B cell (primary cell): ENCODE measurements at places on chromosomes 2 and 18. TPM values are rescaled to one million over a fixed set of nuclear protein-coding genes. Genes with fewer than 3 reads are reported as not detected.
A peak's percentile ranks its signal among the peaks of the same experiment; 100 is the strongest.

GRCh38 chr2:88442473-88442872, 10.0 kb downstream of the FOXI3 start:
- H3K27me3 ChIP-seq: peaks cover 12% of the 10 kb centered on the region
- H3K4me3 ChIP-seq: no peak overlapping the region
- no peak for DNase-seq
- no peak overlapping the region for H3K27ac ChIP-seq

- H3K27me3 ChIP-seq: peaks cover 2% of the 10 kb centered on the region
- H3K4me1 ChIP-seq: no peaks in the 10 kb centered on the region
Measured at GRCh38 chr2:121326628-121327027, 41.6 kb upstream of the TFCP2L1 start.

DNA sequence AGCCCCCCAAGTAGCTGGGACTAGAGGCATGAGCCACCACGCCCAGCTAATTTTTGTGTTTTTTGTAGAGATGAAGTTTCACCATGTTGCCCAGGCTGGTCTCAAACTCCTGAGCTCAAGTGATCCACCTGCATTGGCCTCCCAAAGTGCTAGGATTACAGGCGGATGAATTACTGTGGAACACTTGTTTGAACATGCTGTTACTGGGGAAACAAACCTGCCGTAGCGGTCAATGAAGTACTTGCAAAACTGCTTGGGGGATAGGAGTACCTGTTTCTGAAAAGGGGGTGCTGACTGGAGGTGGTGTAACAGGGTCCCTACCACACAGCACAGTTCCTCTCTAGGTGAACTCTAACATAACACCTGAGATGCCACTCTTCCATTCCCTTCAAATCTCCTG, 5.9 kb upstream of the IMPACT start:
- H3K27me3 ChIP-seq: peaks cover 34% of the 10 kb centered on the region
- H3K4me1 ChIP-seq: no peaks in the 10 kb centered on the region
- DNase-seq: no peak
- no peak overlapping the region for H3K4me3 ChIP-seq

- no peak for DNase-seq
- peaks cover 7% of the 10 kb centered on the region for H3K27me3 ChIP-seq
- H3K4me1 ChIP-seq: no peaks in the 10 kb centered on the region
- no peaks in the 10 kb centered on the region for H3K36me3 ChIP-seq
- H3K27ac ChIP-seq: no peak overlapping the region
Measured at GRCh38 chr2:174996622-174997021, 8.6 kb downstream of the CHN1 start.

GRCh38 chr2:161146209-161146775, 13.9 kb upstream of the TANK start:
- peaks cover 35% of the 10 kb centered on the region for H3K36me3 ChIP-seq
- H3K27me3 ChIP-seq: no peaks in the 10 kb centered on the region
- no peak overlapping the region for H3K4me3 ChIP-seq

- H3K27ac ChIP-seq: peak overlapping the region; percentile 84
- peaks cover 23% of the 10 kb centered on the region for H3K4me1 ChIP-seq
- peaks cover 9% of the 10 kb centered on the region for H3K36me3 ChIP-seq
- no peak for DNase-seq
- H3K27me3 ChIP-seq: no peaks in the 10 kb centered on the region
Measured at GRCh38 chr18:68714366-68714711, 569 bp downstream of the TMX3 start.

DNA sequence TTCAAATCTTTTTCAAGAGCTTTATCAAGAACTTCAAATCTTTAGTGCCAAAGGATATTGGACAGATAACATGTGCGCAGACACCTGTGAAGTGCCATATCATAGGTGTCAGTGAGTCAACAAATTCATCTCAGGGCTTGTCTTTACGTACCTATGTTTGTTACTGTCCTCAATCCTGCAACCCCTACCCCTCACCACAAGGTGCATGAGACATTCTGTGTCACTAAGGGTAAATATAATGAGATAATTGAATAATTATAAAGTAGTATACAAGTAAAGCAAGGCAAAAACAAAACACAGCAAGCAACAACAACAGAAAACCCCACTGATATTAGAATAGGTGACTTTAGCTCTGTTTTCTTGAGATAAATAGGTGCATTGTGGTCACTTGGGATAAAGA, 1495.8 kb upstream of the TMEFF2 start:
- no peaks in the 10 kb centered on the region for H3K36me3 ChIP-seq
- H3K27ac ChIP-seq: no peak overlapping the region
- no peak for DNase-seq
- no peaks in the 10 kb centered on the region for H3K4me1 ChIP-seq

GRCh38 chr2:40470822-40471813, 19.2 kb upstream of the SLC8A1 start:
- no peaks in the 10 kb centered on the region for H3K27me3 ChIP-seq
- no peak for DNase-seq
- H3K4me1 ChIP-seq: no peaks in the 10 kb centered on the region
- no peak overlapping the region for H3K4me3 ChIP-seq
- no peak overlapping the region for H3K27ac ChIP-seq

DNA sequence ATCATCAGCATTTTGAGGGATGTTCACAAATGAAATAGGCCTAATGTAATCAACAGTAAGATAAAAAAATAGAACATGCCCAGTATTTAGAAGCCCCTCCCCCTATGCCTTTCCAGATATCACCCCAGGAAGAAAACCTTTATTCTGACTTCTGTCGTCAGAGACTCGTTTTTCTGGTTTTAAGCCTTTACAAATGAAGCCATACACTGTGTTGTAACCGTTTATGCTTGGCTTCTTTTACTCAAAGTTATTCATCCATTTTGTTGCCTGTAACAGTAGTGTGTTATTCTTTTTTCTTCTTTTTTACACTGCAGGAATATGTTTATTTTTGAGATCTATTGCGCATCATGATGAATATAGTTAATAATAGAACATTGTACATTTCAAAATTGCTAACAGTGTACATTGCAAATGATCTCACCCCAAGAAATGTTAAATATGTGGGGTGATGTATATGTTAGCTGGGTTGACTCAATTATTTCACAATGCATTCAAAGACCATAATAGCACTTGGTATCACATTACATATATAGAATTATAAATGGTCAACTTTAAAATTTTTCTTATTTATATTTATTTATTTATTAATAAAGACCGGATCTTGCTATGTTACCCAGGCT, 28.1 kb upstream of the PNPT1 start:
- H3K27ac ChIP-seq: no peak overlapping the region
- no peaks in the 10 kb centered on the region for H3K4me1 ChIP-seq
- no peaks in the 10 kb centered on the region for H3K36me3 ChIP-seq
- peaks cover 5% of the 10 kb centered on the region for H3K27me3 ChIP-seq
- H3K4me3 ChIP-seq: no peak overlapping the region
- DNase-seq: no peak

- peaks cover 11% of the 10 kb centered on the region for H3K36me3 ChIP-seq
- no peak overlapping the region for H3K27ac ChIP-seq
- no peaks in the 10 kb centered on the region for H3K27me3 ChIP-seq
- no peak overlapping the region for H3K4me3 ChIP-seq
Measured at GRCh38 chr2:135913727-135914365, 37.6 kb upstream of the MCM6 start.

The TMEM182 gene
- 5.0 and 6.5 TPM in 2 replicates for total RNA-seq

The TCF4 gene
- 353 and 361 TPM in 2 replicates for total RNA-seq

The CNDP1 gene
- total RNA-seq: 0.51 and 0.57 TPM in 2 replicates

The PROKR1 gene
- total RNA-seq: not detected in 2 replicates
